ENCODE measurements at places on chromosomes 12 and 14.
A peak's percentile ranks its signal among the peaks of the same experiment; 100 is the strongest.

DNA sequence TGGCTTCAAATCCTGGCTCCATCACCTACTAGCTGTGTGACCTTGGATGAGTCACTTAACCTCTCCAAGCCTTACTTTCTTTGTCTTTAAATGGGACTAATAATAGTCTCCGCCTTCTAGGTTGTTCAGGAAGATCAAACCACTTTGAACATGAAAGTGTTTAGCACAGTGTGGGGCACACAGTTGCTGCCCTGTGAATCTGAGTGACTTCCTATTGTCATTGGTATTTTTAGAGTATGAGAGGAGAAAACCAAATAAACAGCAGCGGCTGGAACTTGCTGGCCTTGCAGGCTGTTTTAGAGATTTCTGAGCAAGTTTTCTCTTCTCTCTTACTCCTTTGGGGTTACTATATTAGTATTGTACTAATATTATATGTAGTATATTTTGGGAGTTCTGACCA is 120.7 kb upstream of the MYL2 start:
- no peak for DNase-seq

- DNase-seq = no peak
Measured at GRCh38 chr12:5276327-5276880, 155.5 kb upstream of the NTF3 start.

- DNase-seq = no peak
Measured at GRCh38 chr14:92637228-92637627, 111.2 kb downstream of the LGMN start.

DNA sequence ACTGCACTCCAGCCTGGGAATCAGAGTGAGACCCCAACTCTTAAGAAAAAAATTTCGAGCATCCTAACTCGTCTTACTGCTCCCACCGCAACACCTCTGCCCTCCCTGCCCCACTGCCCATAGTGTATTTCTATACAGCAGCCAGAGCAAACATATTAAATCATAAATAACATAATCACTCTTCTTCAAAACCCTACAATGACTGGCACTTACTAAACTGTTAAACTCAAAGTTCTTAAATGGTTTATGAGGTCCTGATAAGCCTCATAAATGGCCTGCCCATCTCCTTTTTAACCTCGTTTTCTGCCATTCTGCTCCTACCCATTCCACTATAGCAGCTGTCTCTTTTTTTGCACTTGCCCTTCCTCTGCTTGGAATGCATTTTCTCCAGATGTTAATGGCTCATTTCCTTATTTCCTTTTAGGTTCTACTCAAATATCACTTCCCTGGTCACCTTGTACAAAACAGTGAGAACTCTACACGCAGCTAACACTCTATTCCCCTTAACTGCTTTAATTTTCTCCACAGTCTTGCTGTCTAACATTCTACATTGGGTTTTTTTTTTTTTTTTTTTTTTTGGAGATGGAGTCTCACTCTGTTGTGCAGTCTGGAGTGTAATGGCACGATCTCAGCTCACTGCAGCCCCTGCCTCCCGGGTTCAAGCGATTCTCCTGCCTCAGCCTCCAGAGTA is 45.2 kb downstream of the CDK17 start:
- DNase-seq = no peak

- DNase-seq = no peak
Measured at GRCh38 chr12:91009319-91009950, 4.7 kb upstream of the EPYC start.

DNA sequence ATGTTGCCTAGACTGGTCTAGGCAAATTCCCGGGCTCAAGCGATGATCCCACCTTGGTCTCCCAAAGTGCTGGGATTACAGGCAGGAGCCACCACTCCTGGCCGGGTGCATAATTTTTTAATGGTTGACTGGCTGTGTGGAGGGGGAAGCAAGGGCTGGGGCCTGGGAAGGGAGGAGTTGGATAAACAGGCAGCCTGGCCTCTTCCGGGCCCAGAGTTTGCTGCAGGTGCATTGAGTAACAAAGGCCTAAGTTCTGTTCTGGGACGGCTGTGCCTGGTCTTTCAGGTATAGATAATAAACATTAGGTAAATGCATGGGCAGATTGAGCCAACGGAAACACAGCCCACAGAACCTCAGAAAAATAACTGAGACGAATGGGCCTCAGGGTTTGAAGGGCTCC is 191.3 kb upstream of the TBX3 start:
- no peak for DNase-seq

DNA sequence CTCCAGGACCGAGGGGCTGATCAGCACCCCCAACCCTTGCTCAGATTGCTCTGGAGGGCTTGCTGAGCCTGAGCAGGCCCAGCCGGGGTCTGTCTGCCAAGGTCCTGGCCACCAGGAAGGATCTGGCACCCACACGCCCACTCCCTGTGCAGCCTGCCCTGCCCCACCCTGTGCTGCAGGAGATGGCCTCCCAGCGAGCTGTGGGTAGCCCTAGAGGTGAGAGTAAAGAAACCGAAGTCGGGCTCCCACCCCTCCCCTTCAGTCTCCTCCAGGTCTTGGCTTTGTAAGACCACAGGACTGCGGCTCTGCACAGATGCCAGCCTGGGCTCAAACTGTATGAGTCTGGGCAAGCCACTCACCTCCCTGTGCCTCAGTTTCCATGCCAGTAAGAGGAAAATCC is 307.8 kb downstream of the BCL11B start:
- no peak for DNase-seq

GRCh38 chr12:116385486-116386217 is 108.2 kb upstream of the MED13L start:
- peak; percentile 22 for DNase-seq

GRCh38 chr14:60553808-60554207 is 44.9 kb downstream of the SIX6 start:
- no peak for DNase-seq

- no peak for DNase-seq
Measured at GRCh38 chr12:116701432-116701831, 36.4 kb downstream of the SPRING1 start.

GRCh38 chr14:75273272-75274049 is 5.2 kb upstream of the FOS start:
- DNase-seq = peak; percentile 70

DNA sequence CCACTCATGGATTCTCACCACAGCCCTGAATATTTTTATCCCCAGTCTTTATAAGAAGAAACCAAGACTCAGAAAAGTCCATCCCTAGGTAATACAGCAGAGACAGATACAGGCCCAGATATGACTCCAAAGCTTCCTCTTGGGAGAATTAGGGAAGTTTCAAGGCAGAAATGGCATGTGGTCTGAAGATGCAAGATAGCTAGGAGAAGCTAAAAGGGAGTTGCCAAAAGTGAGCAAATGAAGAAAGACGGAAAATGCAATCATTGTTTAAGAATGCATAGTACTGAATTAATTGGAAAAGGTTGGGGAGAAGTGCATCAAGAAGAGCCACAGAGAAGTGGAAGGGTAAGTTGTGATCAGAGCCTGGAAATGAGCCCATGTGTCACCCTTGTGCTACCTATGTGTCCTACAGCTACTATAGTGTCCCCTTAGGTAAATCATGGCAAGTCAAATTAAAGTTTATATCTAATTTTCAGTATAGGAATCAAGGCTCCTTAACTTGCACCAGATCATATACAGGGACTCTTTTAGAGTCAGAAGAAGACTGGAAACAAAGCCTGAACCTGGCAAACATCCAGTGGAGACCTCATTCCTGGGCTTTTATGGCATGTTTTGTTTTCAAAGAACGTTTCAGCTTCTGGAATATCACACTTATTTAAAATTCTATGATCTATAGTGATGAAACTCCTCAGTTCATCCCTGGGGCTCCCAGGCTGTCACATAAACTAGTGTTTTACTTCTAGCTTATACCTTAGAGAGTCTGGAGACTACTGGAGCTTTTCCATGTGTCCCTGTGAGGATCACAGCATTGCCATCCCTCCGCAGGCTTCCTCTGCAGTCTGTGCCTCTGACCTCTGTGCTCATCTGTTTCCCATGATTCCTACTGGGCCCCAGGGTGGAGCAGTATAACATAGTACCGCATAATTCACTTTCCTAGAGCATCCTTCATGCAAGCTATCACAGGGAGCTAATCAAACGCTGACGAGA is 189.0 kb upstream of the CDKN3 start:
- no peak for DNase-seq

GRCh38 chr12:62907078-62907477 is 27.9 kb downstream of the PPM1H start:
- DNase-seq = no peak

- DNase-seq = no peak
Measured at GRCh38 chr14:21669284-21669683, 4.3 kb downstream of the OR4E1 start.

DNA sequence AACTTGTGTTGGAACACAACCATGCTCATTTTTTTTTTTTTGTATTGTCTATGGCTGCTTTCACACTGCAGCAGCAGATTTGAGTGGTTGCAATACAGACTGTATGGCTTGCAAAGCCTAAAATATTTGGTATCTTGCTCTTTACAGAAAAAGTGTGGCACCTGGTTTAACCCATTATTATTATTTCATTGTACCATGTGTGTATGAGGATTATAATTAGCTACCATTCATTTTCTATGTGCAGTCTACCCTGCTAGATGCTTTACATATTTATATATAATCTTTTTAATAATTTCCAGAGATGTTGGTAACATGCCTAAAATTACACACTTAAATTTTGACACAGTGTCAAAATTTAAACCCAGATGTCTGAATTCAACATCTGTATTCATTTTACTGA is 37.7 kb downstream of the SPATS2 start:
- DNase-seq = no peak

DNA sequence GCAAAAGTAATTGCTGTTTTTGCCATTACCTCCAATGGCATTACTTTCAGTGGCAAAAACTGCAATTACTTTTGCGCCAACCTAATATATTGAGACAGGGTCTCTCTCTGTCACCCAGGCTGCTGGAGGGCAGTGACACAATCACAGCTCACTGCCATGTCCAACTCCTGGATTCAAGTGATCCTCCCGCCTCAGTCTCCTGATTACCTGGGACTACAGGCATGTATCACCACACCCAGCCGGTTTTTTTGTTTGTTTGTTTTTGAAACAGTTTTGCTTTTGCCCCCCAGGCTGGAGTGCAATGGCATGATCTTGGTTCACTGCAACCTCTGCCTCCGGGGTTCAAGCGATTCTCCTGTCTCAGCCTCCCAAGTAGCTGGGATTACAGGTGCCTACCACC is 15.7 kb upstream of the KDM2B start:
- no peak for DNase-seq

- DNase-seq = no peak
Measured at GRCh38 chr12:109130297-109131153, 14.1 kb downstream of the ACACB start.

GRCh38 chr12:65368055-65368454 is 89.6 kb downstream of the MSRB3 start:
- no peak for DNase-seq

GRCh38 chr12:96236221-96236822 is 42.1 kb downstream of the ELK3 start:
- DNase-seq = no peak

DNA sequence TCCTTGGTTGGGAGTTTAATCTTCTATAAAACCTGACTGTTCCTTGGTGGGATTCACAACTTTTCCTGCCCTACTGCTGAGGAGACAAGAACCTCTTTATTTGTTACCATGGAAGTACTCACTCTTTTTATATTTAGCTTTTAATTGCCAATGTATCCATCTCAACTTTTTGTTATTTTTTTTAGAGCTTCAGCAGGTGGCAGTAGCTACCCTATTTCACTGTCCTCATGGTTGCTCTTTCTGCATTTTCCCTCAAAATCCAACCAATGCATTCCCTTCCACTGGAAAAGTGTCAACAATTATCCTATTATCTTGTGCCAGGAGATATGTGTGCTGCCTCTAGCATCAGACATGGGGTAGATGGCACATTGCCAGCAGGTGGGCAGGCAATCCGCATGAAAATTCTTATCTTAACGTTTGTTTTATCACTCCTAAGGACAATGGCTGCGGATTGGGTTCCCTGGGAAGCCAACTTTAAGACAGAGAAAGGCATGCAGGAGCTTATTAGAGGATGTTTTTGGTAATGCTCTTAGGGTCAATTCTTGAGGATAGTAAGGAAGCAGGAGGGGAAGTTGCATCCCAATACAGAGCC is 406.4 kb downstream of the SNAPC1 start:
- no peak for DNase-seq

GRCh38 chr14:104036212-104036611 is 49.3 kb upstream of the ASPG start:
- no peak for DNase-seq

GRCh38 chr14:66369157-66369697 is 116.9 kb upstream of the CCDC196 start:
- no peak for DNase-seq

- no peak for DNase-seq
Measured at GRCh38 chr12:6539314-6539682, 5.0 kb downstream of the GAPDH start.

- no peak for DNase-seq
Measured at GRCh38 chr14:105155681-105156413, 12.7 kb downstream of the JAG2 start.

DNA sequence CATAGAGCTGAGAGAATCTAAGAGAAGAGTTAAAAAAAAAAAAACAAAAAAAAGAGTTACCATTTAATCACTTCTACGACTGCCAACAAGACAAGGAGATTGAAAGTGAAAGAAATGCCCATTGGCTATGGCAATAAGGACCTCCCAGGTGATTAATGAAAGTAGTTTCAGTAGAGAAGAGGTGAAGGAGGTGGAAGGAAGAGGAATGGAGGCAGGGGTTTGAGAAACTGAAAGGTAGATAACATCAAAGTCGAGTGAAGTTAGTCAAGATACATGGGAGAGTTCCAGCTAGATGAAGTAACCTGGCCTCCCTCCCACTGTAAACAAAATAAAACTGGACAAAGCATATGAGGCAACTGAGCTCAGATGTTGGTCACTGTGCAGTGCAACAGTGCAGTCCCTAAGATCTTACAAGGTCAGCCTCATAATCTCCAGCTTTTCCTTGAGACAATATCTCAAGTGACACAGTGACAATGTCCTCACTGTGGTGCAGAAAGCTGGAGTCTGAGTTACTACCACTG is 118.0 kb upstream of the CCDC198 start:
- no peak for DNase-seq

GRCh38 chr12:71556875-71557274 is 106.8 kb downstream of the ZFC3H1 start:
- DNase-seq = no peak

GRCh38 chr12:132355742-132356681 is 26.6 kb upstream of the GALNT9 start:
- no peak for DNase-seq

DNA sequence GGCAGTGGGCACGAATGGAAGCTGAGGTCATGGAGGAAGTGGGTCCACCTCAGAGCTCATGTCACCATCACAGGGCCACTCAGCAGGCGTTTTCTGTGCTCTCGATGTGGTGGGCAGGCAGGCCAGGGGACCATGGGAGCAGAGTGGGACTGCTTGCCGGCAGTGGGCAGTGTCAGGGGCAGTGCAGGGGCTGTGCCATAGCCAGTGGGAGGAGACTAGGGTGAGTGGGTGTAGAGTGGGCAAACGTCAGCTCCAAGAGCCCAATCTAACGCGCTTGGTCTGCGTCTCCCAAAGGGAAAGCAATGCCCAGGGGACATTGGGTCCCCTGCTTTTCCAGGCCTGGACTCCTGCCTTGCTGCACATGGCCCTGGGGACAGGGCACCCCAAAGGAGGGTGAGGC is 58.3 kb downstream of the SLC6A12 start:
- no peak for DNase-seq

Data from suppressor macrophage (primary cell).